ENCODE measurements at places on chromosomes 7 and 10.

DNA sequence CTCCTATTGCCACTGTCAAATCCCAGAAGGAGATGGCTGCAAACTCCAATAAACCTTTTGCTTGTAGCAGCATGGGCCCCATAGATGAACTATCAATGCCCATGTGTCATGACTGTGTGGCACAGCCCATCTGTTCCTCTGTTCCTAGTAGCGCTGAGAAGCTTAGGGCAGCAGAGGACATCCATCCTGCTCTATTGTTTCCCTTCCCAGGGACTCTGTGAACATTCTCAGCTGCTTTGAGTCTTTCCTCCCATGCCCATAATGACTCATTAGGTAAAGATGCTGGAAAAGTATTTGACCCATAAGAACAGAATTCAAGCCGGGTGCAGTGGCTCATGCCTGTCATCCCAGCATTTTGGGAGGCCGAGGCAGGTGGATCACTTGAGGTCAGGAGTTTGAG is 28.3 kb downstream of the STMP1 start:
- no peak overlapping the region for H3K4me3 ChIP-seq
- no peaks in the 10 kb centered on the region for H3K27me3 ChIP-seq
- H3K4me1 ChIP-seq, result no peaks in the 10 kb centered on the region
- H3K27ac ChIP-seq, result no peak overlapping the region

- no peaks in the 10 kb centered on the region for H3K27me3 ChIP-seq
- H3K4me3 ChIP-seq, result no peak overlapping the region
- H3K4me1 ChIP-seq, result no peaks in the 10 kb centered on the region
- no peak for DNase-seq
Measured at GRCh38 chr7:78134256-78134655, 335.7 kb downstream of the PHTF2 start.

- no peak overlapping the region for H3K27ac ChIP-seq
- H3K4me3 ChIP-seq, result no peak overlapping the region
- H3K36me3 ChIP-seq, result no peaks in the 10 kb centered on the region
- peaks cover 16% of the 10 kb centered on the region for H3K27me3 ChIP-seq
- no peaks in the 10 kb centered on the region for H3K4me1 ChIP-seq
- DNase-seq, result no peak
Measured at GRCh38 chr7:103996017-103996551, 6.6 kb upstream of the RELN start.

DNA sequence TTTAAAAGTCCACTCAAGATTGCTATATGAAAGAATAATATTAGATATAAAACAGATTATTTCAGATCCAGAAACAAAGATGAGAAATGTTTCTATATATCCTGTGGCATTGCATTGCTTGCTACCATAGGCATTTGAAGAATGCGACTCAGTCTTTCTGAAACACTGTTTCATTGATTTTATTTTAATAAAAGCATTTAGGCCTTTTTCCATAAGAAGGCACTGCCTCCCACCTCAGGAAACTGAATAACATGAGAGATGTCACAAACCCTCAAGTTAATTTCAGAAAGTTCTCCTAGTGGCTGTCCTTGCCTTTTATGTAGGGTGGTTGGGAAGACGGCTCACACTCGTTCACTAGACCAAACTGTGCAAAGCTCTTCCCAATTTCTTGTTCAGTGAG is 23.3 kb downstream of the PRPS1L1 start:
- no peak overlapping the region for H3K4me3 ChIP-seq
- H3K4me1 ChIP-seq, result no peaks in the 10 kb centered on the region
- no peaks in the 10 kb centered on the region for H3K36me3 ChIP-seq
- no peak for DNase-seq
- no peak overlapping the region for H3K27ac ChIP-seq

GRCh38 chr10:59175538-59176240 is 754 bp upstream of the PHYHIPL start:
- no peak overlapping the region for H3K27ac ChIP-seq
- H3K36me3 ChIP-seq, result peaks cover 2% of the 10 kb centered on the region
- no peak for DNase-seq
- peaks cover 30% of the 10 kb centered on the region for H3K27me3 ChIP-seq
- peaks cover 3% of the 10 kb centered on the region for H3K4me1 ChIP-seq

- DNase-seq, result no peak
- no peak overlapping the region for H3K27ac ChIP-seq
- peaks cover 5% of the 10 kb centered on the region for H3K36me3 ChIP-seq
- peaks cover 16% of the 10 kb centered on the region for H3K4me1 ChIP-seq
Measured at GRCh38 chr10:88933564-88933963, 19.0 kb downstream of the ACTA2 start.

GRCh38 chr7:139772115-139772514 is 5.7 kb downstream of the HIPK2 start:
- H3K4me1 ChIP-seq, result peaks cover 88% of the 10 kb centered on the region
- H3K27ac ChIP-seq, result peak overlapping the region; percentile 12
- H3K36me3 ChIP-seq, result peaks cover 11% of the 10 kb centered on the region

- H3K36me3 ChIP-seq, result no peaks in the 10 kb centered on the region
- H3K4me1 ChIP-seq, result no peaks in the 10 kb centered on the region
- H3K27ac ChIP-seq, result no peak overlapping the region
- DNase-seq, result no peak
- no peak overlapping the region for H3K4me3 ChIP-seq
- peaks cover 3% of the 10 kb centered on the region for H3K27me3 ChIP-seq
Measured at GRCh38 chr10:106714734-106715555, 449.6 kb downstream of the SORCS1 start.

DNA sequence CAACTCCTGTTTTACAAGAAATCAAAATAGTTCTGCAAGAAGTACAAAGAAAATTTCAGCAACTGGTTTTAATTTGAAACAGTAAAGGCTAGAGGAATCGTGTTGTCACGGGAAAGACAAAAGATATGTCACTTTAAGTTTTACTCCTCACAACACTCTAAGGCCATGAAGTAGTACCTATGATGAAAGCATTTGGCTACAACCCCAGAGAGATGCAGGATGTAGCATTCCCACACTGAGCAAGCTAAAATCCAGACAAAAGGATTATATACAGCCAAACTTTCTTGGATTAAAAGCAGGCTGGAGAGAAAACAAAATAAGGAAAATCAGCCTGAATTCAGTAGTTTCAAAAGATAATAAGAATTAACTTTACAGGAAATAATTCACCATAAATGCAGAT is 245.5 kb upstream of the STEAP1 start:
- H3K27me3 ChIP-seq, result no peaks in the 10 kb centered on the region
- H3K4me1 ChIP-seq, result no peaks in the 10 kb centered on the region
- no peaks in the 10 kb centered on the region for H3K36me3 ChIP-seq
- no peak overlapping the region for H3K27ac ChIP-seq
- no peak overlapping the region for H3K4me3 ChIP-seq

- no peaks in the 10 kb centered on the region for H3K4me1 ChIP-seq
- no peak for DNase-seq
- H3K4me3 ChIP-seq, result no peak overlapping the region
- H3K36me3 ChIP-seq, result no peaks in the 10 kb centered on the region
- no peaks in the 10 kb centered on the region for H3K27me3 ChIP-seq
Measured at GRCh38 chr10:126704649-126705048, 34.2 kb upstream of the C10orf90 start.

DNA sequence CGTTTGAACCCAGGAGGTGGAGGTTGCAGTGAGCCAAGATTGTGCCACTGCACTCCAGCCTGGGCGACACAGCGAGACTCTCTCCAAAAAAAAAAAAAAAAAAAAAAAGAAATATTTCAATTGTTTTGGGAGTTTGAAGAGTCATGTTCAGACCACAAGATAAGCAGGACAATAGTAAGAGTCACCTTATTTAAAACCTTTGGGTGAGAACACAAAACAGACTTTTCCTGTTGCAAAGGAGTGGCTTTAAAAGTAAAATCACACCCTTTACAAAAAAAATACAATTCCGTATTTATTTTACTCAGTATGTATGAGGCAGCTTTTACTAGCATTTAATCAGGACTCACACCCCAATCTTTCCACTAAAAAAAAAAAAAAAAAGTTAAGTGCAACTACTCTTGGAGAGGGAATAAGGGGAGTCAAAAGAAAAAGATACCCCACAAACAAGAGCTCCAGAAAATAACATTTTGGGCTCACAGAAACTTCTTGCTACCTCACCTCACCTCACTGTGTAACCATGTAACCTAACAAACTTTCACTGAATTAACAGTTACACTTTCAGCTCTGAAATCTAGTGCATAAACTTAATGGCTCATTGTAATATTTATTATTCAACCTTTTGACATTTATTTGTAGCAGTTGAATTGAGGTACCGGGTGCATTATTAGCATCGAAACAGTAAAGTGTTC is 11.2 kb downstream of the SKIDA1 start:
- peaks cover 70% of the 10 kb centered on the region for H3K27me3 ChIP-seq
- H3K4me3 ChIP-seq, result no peak overlapping the region
- DNase-seq, result no peak
- no peak overlapping the region for H3K27ac ChIP-seq
- peaks cover 19% of the 10 kb centered on the region for H3K4me1 ChIP-seq
- no peaks in the 10 kb centered on the region for H3K36me3 ChIP-seq

DNA sequence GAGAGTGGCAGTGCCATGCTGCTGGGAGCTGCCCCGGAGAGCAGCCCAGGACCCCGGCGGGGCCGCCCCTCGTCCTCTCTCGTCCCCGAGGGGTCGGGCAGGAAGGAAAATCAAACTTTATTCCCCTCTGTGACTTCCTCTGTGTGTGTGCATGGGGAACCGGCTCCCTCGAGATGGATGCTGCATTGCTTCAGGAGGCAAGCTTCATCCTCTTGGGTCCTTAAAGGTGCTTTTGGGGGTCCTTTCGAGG is 726 bp downstream of the MCU start:
- DNase-seq, result no peak

- DNase-seq, result no peak
- H3K36me3 ChIP-seq, result peaks cover 90% of the 10 kb centered on the region
- H3K27me3 ChIP-seq, result peaks cover 3% of the 10 kb centered on the region
Measured at GRCh38 chr10:6046773-6047611, 15.2 kb downstream of the IL2RA start.

DNA sequence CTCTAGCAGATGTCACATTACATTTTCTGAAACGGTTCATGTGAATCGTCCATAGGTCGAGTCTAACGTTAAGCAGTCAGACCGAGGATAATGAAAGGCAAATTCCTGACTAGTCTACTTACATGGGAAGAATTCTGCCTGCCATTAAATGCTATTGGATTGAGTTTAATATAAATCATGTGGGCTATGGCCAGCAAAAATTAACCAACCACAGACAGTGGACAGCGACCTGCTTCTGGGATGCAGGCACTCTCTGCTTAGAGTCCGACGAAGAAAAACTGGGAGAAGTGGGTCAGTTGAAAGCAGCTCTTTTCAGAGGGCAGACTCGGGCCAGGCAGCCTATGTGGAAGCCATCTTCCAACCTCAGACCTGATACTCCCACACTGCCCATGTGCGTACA is 16.6 kb downstream of the PIP4K2A start:
- H3K4me1 ChIP-seq, result peaks cover 90% of the 10 kb centered on the region
- no peak for DNase-seq
- peaks cover 14% of the 10 kb centered on the region for H3K36me3 ChIP-seq
- no peak overlapping the region for H3K27ac ChIP-seq
- H3K27me3 ChIP-seq, result no peaks in the 10 kb centered on the region

DNA sequence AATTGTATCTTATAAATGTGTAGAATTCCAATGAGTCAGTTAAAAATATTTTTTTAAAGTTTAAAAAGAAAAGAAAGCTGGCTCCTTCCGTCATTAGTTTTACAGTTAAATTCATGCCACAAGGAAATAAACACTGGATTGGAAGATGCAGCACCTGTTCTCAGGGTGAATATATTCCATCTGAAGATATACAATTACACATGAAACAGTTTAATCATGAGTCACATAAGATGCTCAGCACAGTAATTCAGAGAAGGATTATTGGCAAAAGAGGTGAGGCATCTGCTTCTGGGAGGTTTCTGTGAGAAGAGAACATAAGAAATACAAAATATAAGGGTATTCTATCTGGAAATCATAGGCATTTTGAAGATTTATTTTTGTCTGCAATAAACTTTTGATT is 376.5 kb upstream of the SORCS1 start:
- H3K4me3 ChIP-seq, result no peak overlapping the region
- no peaks in the 10 kb centered on the region for H3K27me3 ChIP-seq
- H3K4me1 ChIP-seq, result no peaks in the 10 kb centered on the region
- H3K36me3 ChIP-seq, result no peaks in the 10 kb centered on the region
- H3K27ac ChIP-seq, result no peak overlapping the region
- no peak for DNase-seq

- no peak overlapping the region for H3K4me3 ChIP-seq
- H3K4me1 ChIP-seq, result peaks cover 22% of the 10 kb centered on the region
- H3K36me3 ChIP-seq, result peaks cover 18% of the 10 kb centered on the region
- H3K27me3 ChIP-seq, result no peaks in the 10 kb centered on the region
- DNase-seq, result no peak
Measured at GRCh38 chr7:156842317-156842716, 50.7 kb downstream of the LMBR1 start.

- peaks cover 6% of the 10 kb centered on the region for H3K27me3 ChIP-seq
- no peaks in the 10 kb centered on the region for H3K36me3 ChIP-seq
- DNase-seq, result no peak
- H3K27ac ChIP-seq, result no peak overlapping the region
Measured at GRCh38 chr10:91668913-91669312, 36.0 kb upstream of the PPP1R3C start.

DNA sequence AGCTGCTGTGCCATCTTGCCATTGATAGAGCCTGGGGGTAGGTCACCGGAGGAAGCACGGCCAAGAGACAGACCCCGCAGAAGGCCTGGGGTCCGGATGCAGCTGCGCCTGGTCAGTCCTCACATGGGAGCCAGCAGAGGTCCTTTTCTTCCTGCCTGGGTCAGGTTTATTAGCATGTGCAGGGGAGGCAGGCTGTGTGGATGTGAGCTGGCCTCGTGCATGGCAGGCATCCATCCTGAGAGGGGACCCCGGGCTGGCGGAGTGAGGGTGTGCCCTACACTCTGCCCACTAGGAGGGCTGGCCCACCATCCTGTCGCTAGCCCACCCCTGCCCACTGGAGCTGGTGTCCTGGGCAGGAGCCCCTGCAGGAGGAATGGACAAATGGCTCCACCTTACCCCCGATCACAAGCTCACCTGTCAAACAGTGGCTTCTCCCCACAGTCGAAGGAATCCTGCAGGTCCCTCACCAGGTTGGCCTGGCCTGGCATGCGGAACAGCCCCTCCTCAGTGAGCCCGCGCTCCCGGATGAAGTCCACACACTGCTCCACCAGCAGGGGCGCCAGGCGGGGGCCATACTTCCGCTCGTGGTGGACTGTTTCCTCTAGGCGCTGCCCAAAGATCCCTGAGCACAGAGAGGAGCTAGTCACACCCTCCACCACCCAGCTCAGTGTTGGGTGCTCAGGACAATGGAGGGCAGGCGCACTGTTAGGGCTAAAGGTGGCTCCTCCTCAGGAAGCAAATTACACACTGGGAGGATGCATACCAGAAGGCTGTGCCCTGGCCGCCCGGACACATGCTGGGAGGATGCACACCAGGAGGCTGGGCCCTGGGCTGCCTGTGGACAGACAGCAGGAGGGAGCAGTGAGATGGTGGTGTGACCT is 145.4 kb downstream of the ARHGAP22 start:
- H3K4me3 ChIP-seq, result no peak overlapping the region
- no peak for DNase-seq
- H3K4me1 ChIP-seq, result no peaks in the 10 kb centered on the region
- H3K36me3 ChIP-seq, result no peaks in the 10 kb centered on the region
- no peaks in the 10 kb centered on the region for H3K27me3 ChIP-seq
- H3K27ac ChIP-seq, result no peak overlapping the region

GRCh38 chr7:149126662-149127266 is 640 bp upstream of the ZNF425 start:
- H3K4me1 ChIP-seq, result peaks cover 22% of the 10 kb centered on the region
- H3K4me3 ChIP-seq, result peak overlapping the region; percentile 91
- peak; percentile 72 for DNase-seq
- peak overlapping the region; percentile 97 for H3K27ac ChIP-seq

- no peak overlapping the region for H3K4me3 ChIP-seq
- no peak overlapping the region for H3K27ac ChIP-seq
- no peaks in the 10 kb centered on the region for H3K4me1 ChIP-seq
Measured at GRCh38 chr7:116353647-116354046, 143.3 kb downstream of the TES start.

Measured in activated naive CD8-positive, alpha-beta T cell treated with anti-CD3 and anti-CD28 coated beads, Interleukin-2, amount 50 U/mL, for 24 hours (primary cell).